ENCODE measurements at places on chromosomes 3 and 15.

DNA sequence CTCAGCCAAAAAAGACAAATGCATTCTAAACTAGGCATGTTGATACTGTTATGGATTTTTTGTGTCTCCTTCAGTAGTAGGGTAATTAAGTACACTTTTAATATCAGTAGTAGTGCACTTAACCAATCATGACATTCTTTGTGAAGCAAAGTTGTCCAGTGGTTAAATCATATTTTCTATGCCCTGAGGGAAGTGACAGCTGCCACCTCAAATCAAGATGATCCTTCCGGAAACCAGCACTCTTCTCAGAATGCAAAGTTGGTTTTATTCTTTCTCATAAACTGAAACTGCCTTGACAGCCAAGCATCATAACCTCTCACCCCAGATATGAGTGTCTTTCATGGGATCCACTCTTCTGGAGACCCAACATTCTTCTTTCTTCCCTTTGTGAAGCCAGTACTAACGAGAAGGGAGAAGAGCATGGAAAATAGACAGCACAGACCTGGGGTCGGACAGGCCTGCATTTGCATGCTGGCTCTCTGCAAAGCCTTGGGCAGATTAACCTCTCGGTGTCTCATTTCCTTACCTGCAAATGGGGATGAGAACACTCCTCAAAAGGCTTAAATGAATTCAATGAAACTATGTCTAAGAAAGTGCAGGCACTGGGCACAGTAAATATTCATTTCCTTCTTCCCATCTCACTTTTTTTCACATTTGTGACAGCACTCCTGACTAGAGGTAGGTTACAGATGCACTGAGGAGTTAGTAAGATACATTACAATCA is 13.2 kb downstream of the AAGAB start:
- no peak for DNase-seq

- DNase-seq, result no peak
These were observed 18.2 kb upstream of the KIF23 start for GRCh38 chr15:69395991-69396390.

DNA sequence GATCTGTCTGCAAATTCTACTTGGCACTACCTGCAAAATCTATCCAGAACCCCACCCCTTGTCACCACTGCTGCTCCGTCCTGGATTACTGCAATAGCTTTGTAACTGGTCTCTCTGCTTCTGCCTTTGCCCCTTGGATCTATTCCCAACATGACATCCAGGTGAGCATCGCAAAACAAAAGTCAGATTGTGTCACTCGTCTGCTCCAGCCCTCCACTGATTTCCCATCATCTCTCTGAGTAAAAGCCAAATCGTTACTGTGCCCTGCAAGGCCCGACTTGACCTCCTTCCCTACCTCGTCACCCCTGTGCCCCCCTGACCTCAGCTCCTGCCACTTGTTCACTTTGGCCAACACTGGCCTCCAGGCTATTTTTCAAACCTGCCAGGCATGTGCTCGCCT is 9.4 kb downstream of the SPTBN5 start:
- no peak for DNase-seq

GRCh38 chr3:23608650-23609049 is 197.1 kb upstream of the UBE2E1 start:
- no peak for DNase-seq

DNA sequence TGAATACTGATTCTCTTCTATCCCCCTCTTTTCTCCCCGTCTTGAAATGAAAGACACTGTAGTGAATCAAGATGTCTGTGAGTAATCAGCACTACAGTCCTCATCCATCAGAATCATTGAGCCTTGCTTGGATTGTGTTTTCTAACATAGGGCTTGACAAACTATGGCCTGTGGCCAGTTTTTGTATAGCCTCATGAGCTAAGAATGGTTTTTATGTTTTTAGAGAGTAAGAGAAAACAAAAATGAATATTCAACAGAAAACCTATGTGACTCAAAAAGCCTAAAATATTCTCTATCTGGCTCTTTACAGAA is 55.2 kb downstream of the PPM1L start:
- DNase-seq, result no peak

GRCh38 chr3:196985954-196986885 is 17.6 kb upstream of the PIGZ start:
- DNase-seq, result no peak

- no peak for DNase-seq
These were observed 175.4 kb upstream of the GBE1 start for GRCh38 chr3:81936817-81937216.

DNA sequence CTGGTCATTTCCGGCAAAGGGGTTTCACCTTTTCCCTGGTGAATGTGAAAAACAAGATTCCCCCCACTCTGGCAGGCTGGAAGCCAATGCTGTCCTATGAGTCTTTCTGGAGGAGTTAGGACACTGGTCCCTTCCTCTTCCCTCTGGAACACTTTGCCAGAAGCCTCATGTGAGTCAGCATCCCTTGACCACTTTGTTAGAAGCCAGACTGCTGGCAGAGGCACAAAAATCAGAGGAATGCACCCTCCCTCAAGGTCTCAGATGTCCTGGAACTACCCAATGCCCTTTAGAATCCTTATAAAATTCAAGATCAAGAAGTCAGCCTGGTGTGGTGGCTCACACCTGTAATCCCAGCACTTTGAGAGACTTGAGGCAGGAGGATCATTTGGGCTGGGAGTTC is 26.6 kb downstream of the ITGB5 start:
- DNase-seq, result no peak

DNA sequence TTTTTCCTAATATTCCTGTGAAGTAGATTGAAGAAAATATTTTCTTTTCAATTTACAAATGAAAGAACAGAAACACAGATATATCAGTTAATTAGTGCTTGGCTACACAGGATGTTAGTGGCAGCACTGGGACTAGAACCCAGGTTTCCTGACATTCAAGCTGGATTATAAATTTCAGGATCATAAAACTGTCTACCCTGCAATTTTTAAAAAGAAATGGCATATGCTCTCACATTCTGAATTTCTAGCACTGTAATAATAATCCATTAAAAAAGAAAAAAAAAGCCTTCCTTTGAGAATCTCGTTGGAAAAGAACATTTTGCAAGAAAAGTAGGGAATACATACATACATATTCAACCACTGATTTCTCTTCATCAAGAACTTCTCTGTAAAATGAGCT is 9.3 kb upstream of the DPH6 start:
- no peak for DNase-seq

- no peak for DNase-seq
These were observed 136.3 kb downstream of the PLD1 start for GRCh38 chr3:171673951-171674350.

GRCh38 chr15:98431171-98431570 is 217.2 kb upstream of the IGF1R start:
- no peak for DNase-seq

DNA sequence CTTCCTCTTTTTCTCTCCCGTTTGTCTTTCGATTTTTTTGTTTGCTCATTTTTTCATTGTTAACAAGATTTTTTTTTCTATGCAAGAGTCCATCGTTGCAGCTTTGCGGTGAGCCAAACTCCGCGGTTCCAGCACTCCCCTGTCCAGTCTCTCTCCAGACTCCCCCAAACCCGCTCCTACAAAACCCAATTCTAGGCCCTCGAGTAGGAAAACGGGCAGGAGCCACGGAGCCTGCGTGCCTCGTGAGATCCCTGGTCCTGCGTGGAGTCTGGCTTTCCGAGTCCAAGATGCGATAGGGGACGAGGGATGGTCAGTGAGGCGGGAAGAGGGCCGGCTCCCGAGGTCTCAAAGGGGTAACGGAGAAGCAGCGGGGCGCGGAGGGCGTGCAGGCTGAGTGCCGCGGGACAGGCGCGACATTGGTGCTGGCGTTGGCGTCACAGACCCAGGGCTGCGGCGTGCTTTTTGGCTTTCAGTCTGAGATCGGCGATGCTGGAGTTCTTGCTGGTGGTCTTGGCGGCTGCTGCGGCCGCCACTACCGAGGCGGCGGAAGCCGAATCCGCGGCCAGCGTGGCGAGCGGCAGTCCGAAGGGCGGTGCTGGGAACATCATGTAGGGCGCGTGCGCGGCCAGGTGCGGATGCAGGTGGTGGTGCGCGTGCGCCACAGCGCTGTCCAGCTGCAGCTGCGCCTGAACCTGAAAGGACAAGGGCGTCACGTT is 8.5 kb downstream of the SHOX2 start:
- peak; percentile 23 for DNase-seq

DNA sequence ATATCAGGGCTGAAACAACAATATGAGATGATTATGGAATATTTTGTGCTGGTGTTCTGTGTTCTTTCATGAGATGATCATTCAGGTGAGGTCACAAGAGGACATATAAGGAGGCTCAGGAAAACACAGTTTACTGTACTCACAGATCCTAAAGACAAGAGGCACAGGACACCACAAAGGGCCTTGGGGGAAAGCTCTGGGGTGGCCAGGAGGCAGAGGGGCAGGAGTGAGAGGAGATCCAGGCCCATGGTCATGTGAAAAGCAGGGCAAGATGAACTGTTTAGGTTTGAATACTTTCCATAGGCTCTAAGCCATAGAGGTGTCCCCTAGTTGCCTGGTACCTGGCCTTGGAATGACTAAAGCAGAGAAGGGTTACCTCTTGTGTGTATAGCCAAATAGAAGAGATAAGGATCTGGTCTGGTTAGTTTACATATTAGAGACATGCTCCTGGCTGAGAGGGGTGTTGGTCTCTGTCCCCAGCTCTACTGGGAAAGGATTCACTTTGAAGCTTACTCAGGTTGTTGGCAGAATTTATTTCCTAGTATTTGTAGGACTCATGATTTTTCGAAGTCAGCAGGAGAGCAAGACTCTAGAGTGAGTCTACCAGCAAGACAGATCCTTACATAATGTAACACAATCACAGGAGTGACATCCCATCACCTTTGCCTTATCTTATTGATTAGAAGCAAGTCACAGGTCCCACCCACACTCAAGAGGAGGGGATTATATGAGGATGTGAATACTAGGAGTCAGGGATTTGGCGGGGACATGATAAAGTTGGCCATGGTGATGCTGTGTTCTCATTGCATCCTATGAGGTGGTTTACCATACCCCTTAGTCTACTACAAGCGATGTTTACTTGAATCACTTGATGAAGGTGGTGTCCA is 11.3 kb upstream of the TM4SF1 start:
- no peak for DNase-seq

DNA sequence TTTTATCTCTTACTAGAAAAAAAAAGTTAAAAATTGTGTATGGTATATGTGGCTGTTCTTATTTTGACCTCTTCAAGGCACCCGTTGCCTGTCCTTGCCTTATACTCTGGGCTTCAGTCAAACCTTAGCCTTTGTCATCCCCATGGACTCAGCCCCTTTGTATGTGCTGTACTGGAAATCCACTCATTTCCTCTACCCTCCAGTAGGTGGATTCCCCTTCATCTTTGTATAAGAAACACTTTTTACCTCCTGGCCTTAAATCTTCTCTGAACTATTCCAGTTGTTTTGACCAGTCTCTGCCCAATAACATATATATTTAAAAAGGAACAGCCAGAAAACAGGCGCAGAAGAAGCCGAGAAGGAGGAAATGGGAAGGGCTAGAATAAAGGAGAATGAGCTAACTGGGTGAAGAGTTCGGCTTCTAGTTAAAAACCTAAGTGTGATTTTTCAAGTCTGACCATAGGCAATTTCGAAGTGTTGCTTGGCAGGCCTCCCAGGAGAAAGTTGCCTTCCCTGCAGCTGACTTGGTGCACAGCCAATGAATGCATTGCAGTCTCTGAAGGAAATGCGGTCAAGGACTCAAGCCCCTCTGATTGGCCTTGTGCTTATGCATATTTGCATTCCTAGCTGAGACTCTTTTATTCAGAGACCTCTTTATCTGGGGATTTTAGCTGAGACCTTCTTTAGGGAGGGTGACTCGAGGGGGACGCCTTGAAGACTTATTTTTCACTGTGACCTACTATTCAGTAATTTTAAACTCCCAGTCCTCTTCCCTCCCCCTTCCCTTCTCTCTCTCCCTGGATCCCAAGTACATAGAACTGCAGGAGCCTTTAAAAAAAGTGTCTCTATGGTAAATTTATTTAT is 277.4 kb downstream of the ROBO1 start:
- DNase-seq, result no peak

DNA sequence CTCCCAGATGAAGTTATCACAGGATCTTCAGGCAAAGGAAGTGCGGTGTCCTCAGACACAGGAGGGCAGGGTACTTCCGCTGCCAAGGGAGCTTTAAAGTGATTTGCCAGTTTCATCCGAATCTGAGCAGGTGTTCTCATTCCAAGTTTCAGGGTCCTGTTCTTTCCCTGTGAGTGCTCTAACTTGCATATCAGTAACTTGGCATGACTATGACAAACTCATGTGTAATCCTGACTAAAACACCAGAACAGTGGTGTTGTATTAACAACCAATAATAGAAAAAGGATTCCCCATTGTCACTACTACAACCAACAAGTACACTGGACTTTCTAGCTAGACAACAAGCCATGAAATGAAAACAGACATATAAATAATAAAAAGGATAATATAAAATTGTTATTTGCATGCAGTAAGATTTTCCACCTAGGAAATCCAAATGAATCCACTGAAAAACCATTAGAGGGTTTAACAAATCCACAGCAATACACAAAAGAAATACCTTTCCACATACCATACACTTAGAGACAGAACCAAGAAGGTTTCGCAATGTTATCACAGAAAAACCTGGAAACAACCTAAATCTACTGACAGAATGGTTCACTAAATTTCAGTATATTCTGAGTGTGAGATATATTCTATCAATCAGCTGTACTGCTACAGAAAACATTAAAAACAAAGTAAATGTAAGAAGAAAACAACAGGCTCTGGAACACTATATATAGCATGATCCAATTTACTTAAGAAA is 40.9 kb upstream of the RPL35A start:
- DNase-seq, result no peak

Data from stimulated activated CD8-positive, alpha-beta memory T cell treated with anti-CD3 and anti-CD28 coated beads, Interleukin-15, amount 100 ng/mL, for 4 hours (primary cell).